Kidney epithelial cell (primary cell): ENCODE measurements at places on chromosomes 12 and 14.

DNA sequence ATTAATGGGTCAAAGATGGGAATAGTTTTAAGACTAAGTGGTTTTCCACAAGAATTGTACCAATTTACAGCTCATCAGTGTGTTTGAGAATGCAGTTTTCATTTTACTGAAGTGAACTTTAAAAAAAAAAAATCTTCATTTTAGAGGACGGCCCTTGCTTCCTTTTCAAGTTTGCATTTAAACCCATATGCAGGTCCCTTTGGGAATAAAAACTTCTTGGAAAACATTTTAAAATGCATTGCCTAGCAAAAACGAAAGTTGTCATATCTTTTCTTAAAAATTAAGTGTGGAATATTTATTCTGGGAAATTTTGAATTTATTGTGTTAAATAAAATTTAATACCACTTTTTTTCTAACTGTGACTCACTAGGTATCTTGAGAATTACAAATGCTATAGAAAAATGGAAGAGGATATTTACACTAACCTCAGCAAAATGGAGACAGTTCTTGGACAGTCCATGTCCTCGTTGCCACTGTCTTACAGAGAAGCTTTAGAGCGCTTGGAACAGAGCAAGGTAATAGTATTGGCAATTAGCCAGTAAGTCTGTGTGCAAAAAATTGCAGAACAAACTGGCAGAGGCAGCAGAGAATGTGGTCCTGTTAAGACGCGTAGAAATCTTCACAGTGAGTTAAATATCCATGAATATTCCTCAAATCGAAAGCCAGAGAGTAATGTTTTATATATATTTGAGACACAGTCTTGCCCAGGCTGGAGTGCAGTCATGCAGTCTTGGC lies 209.7 kb downstream of the SYNE2 start:
- DNase-seq, result no peak

DNA sequence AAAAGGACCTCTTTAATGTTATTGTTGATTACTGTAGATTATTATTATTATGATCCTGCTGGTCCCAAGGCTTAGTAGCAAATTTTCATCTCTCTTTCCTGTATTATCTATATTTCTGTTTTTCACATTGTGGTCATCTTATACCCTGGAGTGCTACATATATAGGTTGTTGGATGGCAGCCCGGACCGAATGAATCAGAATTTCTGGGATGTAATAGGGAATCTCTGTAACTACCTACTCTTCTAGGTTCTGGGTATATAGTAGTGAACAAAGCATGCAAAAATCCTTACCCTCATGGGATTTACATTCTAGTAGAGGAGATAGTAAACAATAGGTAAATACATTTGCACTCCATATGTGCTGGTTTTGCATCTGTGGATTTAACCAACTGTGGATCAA lies 31.4 kb downstream of the NUBPL start:
- no peak for DNase-seq

GRCh38 chr12:2112401-2112800 lies 59.6 kb downstream of the CACNA1C start:
- no peak for DNase-seq

DNA sequence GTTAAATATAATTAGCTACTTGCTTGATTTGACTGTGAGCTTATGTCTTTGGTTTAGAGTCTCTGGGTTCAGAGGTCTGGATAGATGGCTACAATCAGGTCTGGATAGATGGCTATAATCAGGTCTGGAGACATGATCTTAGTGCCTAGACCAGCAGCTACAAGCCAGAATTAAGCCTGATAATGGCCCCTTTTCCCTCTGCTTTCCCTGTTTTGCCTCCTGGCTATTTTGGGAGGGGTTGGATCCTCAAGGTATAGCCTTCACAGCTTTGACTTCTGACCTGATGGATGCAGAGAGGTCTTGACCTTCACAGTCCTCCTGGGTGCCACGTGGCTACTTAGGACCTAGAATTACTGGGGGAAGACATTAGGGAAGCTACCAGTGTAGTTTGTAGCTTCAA lies 877.7 kb downstream of the GALC start:
- no peak for DNase-seq

GRCh38 chr12:81811778-81812125 lies 52.6 kb upstream of the PPFIA2 start:
- no peak for DNase-seq

- DNase-seq, result no peak
These were observed 57.7 kb upstream of the DLK1 start for GRCh38 chr14:100669011-100669412.

GRCh38 chr12:66896797-66897196 lies 217.9 kb upstream of the GRIP1 start:
- DNase-seq, result no peak

GRCh38 chr14:22634233-22634900 lies 9.8 kb downstream of the OR6J1 start:
- DNase-seq, result no peak

GRCh38 chr14:56145965-56146364 lies 27.8 kb downstream of the PELI2 start:
- no peak for DNase-seq

GRCh38 chr12:45498645-45499044 lies 230.9 kb upstream of the ARID2 start:
- DNase-seq, result no peak

DNA sequence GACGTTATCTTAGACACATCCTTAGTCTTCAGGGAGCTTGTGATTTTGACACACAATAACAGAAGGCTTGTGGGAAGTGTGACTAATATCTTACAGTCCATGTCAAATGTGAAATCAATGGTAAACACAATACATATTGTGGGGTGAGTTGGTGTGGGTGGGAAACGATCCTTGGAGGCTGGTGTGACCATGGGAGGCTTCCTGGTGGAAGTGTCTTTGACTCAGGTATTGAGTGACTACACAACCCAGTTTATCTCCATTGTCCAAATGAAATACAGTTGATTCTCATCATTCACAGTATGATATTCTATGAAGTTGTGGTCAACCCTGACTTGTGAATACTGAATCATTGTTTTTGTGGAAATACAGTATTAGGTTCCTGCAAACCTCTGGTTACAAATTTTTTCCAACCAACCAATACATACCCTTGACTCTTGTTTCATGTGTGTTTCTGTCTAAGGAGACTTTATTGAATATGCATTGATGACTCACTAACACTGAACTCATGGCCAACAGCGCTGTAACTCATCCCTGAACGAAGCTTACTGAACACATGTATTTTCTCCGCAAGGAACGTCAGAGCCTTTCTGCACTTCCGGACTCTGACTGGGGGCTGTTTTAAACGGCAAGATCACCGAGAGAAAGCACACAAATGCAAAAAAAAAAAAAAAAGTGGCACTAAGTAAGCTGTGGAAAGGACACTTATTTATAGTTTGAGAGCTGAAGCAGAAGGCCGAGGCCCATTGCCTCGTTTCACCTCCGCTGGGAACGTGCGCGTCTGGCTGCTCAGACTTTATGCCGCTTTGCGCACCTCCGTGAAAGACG lies 59.0 kb downstream of the CLMN start:
- no peak for DNase-seq

- no peak for DNase-seq
These were observed 257.1 kb downstream of the PHLDA1 start for GRCh38 chr12:75774261-75775052.

GRCh38 chr12:111408686-111409402 lies 3.1 kb downstream of the SH2B3 start:
- DNase-seq, result no peak

DNA sequence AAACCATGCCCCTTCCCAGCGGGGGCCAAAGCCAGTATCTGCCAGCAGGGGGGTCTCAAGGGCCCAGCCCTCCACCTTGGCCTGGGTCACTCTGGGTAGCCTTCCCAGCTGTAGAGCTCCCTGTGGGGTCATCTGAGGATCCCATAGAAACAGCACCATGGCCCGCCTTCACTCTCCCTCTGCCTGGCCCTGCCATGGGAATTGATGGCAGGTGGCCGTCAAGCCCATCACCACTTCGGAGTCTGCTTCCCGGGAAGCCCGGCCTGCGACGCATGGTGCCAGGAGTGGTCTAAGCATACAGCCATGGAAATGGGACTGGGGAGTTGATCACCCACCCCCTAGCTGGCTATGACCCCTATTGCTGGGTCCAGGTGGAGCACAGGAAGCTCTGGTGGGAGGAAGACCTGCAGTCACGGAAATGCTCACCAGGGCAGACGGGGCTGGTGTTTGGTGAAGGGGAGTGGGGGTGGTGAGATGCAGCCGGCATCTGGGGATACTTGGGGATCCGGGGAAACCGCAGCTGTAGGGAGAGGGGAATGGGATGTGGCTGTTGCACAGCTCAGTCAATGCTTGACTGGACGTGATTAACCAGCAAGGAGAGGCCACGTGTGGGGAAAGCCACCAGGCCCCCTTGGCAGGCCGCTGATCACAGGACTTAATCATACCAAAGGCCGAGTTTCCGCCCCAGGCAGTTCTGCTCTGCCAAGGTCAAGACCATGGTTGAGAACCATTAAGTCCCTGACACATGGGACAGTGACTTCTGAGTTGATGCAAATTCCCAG lies 52.2 kb upstream of the DIO3 start:
- no peak for DNase-seq

DNA sequence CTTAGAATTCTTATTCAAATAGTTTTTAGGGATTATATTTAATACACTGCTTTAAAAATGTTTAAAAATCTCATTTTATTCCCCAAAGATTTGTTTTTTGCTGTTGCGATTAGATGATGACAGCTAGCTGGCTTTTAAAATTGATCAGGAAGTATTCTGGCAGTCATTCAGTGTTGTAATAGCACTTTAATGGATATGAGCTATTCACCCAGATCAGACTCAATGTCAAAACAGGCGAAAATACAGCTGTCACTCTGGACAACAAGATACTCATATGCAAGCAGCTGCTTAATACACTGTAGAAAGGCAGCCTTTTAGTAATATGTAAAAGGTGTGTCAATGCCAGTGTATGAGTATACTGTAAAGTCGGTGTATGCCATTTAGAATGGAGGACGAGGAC lies 91.7 kb downstream of the NPAS3 start:
- no peak for DNase-seq

GRCh38 chr12:49796155-49796554 lies 32.1 kb downstream of the NCKAP5L start:
- DNase-seq, result no peak

DNA sequence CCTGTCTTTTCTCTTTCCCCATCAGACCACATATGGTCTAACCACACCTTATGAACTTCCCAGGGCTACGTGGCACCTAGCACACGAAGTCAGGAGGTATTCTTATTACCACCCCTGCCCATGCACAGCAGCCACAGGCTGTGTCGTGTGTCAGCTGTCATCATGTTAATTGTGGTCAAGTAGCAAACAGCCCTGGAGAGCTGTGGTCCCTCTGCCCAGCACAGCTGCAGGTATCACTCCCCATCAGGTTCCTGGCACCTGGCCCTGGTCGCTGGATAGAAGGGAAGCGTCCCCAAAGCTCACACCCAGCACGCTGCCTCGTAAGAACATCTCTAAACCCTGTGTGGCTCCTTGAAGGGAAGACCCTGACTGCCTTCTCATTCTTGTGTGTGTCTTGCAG lies 45.4 kb downstream of the CLMN start:
- no peak for DNase-seq

DNA sequence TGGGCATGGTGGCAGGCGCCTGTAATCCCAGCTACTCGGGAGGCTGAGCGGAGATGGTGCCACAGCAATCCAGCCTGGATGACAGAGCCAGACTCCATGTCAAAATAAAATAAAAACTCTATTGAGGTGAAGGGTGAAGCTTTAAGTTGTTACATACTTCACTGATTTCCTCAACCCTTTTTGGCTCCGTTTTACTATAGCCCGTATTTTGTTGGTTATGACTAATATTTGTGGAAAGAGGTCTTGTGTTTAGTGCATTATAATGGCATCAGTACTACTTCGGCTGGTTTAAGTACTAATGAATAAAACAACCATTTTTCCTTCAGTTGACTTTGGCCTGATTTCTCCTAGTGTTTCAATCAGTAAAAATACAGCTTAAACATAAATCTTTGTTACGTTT lies 27.0 kb upstream of the SLC2A14 start:
- no peak for DNase-seq

DNA sequence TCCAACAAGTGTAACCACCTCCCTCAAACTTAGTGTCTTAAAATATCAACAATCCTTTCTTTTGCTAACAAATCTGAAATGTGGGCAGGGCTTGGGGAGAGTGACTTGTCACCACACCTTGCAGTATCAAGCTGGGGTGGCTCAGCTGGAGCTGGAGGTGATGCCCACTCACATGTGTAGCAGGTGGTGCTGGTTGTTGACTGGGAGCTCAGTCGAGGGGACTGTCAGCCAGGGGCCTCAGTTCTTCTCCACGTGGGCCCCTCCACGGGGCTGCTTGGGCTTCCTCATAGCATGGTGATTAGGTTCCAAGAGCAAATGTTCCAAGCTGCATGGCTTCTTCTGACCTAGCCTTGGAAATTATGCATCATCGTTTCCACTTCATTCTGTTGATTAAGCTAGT lies 32.6 kb upstream of the ESRRB start:
- no peak for DNase-seq

DNA sequence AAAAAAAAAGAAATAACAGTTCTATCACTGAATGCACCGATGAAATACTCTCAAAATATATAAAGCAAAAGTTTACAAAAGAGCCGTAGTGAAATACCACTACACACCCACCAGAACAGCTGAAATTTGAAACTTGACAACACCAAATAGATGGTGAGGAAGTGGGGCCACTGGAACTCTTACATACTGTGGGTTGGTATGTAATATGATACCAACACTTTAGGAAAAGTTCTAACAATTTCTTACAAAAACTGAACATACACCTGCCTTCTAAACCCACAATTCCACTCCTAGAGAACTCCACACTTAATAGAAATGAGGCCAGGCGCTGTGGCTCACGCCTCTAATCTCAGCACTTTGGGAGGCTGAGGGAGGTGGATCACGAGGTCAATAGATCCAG lies 14.1 kb downstream of the EIF5 start:
- no peak for DNase-seq

DNA sequence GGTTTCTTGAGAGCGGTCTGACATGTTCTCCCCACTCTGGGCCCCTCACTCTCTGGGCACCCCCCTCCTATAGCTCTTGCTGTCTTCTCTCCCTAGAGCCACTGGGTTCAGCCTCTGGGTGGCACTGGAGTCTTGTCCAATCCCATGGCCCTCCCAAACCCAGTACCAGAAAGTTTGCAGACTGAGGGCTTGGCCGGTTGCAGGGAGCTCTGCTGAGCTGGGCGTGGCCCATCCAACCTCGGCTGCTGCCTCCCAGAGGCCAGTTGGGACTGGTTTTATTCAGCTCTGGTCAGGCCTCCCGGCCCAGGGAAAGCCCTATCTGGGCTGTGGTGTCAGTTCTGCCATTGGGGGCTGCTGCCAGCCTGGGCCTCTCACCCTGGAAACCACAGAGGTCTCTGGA lies 37.9 kb downstream of the ISCA2 start:
- no peak for DNase-seq
